ENCODE measurements at places on chromosomes 2 and 18.

DNA sequence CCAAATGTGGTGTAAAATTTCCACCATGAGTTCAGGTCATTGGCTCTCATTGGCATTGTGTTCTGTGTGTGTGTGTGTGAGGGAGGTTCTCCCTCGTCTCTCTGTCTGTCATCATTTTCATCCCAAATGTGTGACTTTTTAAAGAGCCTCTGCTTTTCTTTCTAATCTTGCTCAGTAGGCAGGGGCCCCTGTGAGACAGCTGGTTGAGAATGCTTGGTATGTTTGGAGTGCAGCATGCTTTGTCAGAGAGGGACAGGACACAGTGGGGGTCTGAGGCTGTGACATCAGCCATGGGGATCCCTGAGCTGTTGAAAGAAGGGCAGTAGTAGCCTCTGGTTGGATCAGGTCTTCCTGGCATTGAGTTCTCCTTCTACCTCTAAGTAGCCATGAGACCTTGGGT is 10.6 kb downstream of the PTPRM start:
- DNase-seq = peak; percentile 83

DNA sequence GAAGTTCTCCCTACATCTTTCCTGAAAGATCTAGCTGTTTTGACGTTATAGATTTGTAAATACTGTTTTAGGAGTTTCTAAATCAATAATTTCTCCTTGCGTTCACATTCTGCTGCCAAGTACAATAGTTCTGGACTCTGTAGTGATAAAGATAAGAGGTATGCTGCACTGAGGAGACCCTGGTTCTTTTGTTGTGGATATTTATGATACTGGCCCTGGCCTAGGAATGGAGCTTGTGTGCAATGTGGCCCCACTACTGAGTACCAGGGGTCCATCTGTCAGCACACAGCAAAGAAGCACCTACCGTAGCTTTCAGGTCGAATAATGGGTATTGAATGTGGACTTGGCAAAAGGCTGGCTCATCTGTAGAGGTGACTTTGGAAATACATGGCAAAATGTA is 85.0 kb downstream of the MAP3K20 start:
- no peak for DNase-seq

DNA sequence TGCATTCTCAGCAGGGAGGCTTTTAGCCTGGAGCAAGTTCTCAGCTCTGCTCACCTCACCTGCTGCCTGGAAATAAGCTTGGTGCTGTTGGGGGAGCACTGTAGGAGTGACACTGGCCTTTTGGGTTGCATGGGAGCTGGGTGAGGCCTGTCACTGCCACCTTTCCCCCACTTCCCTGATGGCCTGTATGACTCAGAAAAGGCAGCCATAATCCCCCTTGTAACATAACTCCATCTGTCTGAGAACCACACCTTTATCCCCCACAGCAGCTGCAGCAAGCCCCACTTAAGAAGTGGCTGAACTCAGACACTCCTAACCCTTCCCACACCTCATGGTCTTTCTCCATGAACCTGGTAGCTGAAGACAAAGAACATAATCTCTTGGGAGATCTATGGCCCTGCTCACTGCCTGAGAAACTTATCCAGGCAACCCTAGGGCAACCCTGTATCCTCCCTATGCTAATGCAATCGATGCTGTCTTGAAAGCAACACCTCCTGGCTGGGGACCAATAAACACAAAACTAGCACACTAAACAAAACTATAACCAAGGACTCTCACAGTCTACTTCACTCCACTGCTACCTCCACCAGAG is 258.9 kb upstream of the OSR1 start:
- DNase-seq = no peak

GRCh38 chr2:225090746-225091145 is 48.5 kb upstream of the DOCK10 start:
- DNase-seq = peak; percentile 72

DNA sequence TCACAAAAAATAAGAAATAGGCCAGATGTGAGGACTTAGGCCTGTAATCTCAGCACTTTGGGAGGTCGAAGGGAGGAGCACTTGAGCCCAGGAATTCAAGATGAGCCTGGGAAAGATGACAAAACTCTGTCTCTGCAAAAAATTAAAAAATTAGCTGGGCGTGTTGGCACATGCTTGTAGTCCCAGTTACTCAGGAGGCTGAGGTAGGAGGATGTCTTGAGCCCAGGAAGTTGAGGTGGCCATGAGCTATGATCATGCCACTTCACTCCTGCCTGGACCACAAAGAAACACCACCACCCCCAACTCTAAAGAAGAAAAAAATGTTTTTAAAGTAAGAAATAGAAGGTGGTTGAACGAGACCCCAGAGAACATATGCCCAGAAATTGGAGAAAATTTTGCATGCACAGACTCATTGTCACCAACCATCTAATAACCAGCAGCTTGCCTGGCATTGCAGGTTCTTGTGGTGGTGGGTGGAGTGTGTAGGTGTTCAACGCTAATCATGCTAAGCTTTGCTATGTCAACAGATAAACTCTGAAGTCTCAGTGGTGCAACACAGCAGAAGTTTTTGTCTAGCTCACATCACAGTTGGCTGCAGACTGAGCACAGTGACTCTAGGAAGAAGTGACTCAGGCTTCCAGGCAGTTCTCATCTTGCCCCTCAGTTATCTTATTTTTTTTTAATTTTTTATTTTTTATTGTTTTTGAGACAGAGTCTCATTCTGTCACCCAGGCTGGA is 18.6 kb downstream of the ARL4C start:
- DNase-seq = no peak

GRCh38 chr18:42086288-42086687 is 131.3 kb downstream of the PIK3C3 start:
- DNase-seq = no peak

GRCh38 chr2:232521098-232521497 is 910 bp downstream of the PRSS56 start:
- DNase-seq = no peak

DNA sequence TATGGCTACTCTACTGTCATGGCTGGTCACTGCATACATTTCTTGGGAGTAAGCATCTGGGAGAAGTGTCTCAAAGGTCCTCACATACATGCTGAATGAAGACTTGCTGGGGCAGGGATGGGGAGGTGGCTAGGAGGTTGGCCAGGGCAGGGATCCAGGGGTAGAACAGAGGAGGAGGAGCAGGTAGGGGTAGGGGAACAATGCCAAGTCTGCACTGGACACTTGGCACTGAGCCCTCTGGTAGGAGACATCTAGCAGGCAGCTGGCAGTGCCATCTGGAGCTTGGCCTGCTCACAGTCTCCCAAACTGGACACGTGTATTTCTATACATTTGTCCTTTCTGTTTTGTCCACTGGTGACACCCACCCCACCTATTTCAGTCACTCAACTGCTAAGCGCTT is 62.7 kb upstream of the REV1 start:
- DNase-seq = no peak

All from AG10803 (cell line).